ENCODE measurements at places on chromosomes 7 and 10.

GRCh38 chr7:100655908-100656674 is at the start of gene ACTL6B:
Gene ACTL6B (minus strand): TSS chr7:100656448. CDS start chr7:100656354, 94 bp downstream.
- DNase-seq: no peak

DNA sequence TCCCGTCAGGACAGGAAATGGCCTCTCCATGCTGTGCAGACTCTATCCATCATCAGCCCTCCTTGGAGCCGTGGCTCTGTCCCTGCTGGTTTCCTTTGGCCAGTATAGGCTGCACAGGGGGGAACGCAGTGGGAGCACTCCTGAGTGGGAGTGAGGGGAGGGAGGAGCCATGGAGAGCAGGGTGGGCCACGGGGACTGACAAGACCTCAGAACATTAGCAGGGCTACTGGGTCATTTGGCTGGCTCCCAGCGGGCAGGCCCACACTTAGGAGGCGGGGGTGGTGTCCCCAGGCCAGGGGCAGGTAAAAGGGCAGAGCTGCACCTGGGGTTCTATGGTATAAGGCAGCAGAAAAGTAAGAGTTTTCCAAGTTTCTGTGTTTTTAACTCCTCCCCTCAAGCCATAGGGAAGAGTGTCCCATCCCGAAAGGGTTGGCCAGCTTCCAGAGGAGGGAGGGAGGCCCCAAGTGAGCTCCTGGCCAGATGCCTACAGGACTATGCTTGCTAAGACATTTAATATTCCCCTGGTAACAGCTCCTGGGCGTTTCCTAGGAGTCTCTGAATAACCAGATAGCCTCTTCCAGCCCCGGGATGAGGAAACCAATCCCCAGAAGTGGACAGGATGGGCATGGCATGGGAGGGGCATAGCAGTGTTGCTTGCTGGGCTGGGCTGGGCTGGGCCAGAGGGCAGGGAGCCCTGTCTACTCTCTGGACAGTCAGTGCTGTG is 5.5 kb upstream of the OPN4 start:
- DNase-seq: no peak

GRCh38 chr10:68340358-68341080 is 7.8 kb upstream of the PBLD start:
- DNase-seq: no peak

- DNase-seq: no peak
These were observed 724.0 kb downstream of the GRID1 start for GRCh38 chr10:85642421-85643170.

DNA sequence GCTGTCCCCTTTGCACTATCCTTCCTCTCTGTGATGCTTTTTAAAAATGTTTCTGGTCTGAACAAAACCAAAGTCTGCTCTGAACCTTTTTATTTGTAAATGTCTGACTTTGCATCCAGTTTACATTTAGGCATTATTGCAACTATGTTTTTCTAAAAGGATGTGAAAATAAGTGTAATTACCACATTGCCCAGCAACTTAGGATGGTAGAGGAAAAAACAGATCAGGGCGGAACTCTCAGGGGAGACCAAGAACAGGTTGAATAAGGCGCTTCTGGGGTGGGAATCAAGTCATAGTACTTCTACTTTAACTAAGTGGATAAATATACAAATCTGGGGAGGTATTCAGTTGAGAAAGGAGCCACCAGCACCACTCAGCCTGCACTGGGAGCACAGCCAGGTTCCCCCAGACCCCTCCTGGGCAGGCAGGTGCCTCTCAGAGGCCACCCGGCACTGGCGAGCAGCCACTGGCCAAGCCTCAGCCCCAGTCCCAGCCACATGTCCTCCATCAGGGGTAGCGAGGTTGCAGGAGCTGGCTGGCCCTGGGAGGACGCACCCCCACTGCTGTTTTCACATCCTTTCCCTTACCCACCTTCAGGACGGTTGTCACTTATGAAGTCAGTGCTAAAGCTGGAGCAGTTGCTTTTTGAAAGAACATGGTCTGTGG is 11.4 kb upstream of the CSGALNACT2 start:
- DNase-seq: no peak

DNA sequence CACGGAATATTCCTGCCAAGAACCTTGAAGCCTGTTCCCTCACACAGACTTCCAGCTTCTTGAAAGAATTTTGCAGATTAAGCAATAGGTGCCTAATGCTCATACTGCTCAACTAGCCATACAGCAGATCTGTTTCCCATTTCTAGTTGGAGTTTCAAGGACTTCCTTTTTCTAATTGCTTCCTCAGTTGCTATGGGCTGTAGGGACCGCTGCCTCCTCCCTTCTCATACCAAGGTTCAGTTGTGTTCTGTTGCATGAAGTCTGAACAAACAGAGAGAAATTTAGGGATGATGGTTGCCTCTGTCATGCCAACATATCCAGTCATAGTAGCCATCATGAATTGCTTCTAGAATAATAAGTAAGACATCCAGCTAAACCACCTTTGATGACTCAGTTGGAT is 6.8 kb downstream of the ITGA8 start:
- DNase-seq: no peak

GRCh38 chr7:30755384-30756154 is 3.6 kb downstream of the INMT start:
- no peak for DNase-seq

DNA sequence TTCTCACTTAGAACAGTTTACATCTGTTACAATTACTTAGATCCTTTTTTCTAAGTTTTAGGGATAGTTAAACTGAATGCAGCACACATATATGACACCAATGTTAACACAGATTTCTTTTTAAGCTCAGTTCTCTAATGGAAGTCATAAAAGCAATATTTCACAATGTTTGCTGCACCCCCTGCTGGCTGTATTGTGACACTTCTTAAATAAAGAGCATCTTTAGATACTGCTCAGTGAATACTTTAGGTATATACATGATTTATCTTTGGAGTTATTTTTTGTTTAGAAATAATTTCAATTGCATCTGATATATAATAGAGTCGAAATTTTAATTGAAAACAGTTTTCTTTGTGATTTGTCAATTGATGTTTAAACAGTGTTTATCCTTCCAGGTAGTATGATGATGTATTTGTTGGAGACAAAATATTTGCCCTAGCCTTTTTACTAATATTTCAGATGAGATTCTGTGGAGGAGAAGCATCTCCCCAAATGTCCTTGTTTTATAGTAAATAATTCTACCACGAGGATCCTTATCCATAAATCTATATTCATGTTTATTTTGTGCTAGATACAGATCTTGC is 174.4 kb downstream of the ST7 start:
- peak; percentile 56 for DNase-seq

DNA sequence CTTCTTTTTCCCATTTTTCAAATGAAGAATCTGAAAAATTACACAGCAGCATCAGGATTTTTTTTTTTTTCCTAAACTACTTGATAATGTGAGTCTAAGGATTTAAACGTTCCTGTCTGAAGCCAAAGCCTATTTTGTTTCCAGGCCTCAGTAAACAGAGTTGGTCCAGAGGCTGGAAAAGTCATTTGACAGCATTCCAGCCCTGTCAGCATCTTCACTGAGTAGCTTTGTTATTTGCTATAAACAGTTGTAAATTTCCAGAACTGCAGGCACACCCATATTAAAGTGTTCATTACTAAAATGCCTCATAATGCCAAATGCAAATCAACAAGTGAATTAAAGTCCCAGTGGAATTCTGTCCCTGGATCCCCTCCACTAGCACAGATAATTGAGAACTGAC is 35.5 kb upstream of the KMT2E start:
- DNase-seq: no peak

- DNase-seq: no peak
These were observed 809.0 kb downstream of the NRG3 start for GRCh38 chr10:82683945-82684344.

GRCh38 chr10:2731940-2732339 is 335.4 kb upstream of the PFKP start:
- no peak for DNase-seq

GRCh38 chr10:95445223-95445836 is 115.8 kb downstream of the SORBS1 start:
- no peak for DNase-seq

DNA sequence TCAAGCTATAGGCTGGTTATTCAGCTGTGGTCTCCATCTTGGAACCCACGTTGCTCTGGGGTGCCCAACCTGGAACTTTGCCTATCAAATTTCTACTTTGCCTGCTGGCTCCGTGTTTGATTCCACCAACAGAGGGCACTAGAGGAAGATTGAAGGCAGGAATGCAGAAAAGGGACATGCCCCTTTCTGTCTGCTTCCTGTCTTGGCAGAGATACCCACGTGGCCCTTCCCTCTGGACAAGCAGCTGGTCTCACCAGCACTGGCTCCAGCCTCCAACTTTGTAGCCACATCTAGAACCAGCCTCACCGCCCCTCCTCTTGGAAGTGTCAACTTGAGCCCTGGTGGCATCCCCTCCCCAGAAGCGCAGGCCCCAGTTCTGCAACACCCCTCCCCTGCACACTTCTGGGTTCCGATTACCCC is 52.1 kb upstream of the ZNF438 start:
- peak; percentile 83 for DNase-seq

DNA sequence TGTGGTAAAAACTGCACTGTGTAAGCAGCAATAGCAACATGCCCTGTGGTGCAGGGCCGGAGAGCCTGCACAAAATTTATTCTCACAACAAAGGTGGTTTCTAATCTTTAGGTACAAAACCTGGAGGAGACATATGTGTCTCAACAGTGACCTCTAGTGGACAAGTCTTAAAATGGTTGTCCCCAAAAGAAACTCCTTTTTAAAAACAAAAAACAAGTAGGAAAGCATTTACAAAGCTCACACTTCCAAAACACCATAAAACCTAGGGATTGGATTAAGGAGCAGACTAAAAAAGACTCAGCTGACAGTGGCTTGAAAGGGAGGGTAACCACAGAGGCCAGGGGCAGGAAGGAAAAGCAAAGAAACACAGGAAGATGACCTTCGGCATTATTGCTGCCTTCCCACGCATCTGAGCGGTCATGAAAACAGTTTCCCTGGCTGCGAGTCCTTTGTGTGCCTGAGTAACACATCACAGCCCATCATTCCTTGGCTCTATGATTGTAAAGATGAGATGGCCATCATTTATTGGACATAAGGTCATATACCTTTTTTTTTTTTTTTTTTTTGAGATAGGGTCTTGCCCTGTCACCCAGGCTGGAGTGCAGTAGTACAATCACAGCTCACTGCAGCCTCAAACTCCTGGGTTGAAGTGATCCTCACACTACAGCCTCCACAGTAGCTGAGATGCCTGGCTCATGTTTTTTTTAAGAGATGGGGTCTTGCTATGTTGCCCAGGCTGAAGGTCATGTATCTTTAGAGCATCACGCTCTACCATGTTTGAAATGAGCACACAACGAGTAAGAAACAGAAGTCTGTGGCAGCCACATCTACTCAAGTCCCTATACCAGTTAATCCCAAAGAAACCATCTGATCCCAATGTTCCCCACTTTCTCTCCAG is 39.5 kb downstream of the RSU1 start:
- peak; percentile 63 for DNase-seq

- no peak for DNase-seq
These were observed 165.5 kb downstream of the CDK14 start for GRCh38 chr7:90761584-90761983.

DNA sequence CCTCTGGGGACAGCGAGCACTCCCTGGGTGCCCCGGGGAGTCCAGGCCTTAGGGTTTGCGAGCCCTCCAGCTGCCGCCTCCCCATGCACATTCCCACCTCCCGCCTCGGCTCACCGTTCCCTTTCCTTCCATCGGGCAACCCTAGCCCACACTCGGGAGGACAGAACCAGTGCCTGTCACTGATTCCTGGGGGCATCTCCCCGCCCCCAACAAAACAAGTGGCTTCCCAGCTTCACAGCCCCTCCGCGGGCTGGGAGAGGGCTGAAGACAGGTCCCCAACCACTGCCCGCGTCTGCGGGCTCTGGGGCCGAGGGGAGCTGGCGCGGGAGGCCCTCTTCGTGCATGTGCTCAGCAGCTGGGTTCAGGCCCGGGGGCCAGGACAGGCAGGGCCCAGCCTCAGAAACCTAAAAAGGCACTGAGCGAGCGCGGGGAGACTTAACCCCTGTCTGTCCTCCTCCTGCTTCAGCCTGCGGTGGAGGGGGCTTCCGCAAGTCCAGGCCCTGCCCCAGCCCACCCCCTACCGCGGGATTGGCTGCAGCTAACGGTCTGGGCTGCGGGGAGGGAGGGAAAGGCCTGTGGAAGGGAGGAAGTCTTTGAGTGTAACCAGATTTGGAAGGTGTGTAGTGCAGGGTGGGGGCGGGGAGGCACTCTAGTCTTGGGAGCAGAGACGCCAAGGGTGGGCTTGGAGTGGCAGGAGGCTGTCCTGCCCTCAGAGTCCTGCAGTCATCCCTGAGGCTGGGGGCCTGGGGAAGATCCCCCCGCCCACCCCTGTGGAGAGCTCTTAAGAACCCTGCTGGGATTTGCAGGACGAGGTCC is 1.2 kb downstream of the FLNC start:
- peak; percentile 18 for DNase-seq

- no peak for DNase-seq
These were observed 53.9 kb upstream of the PLPP4 start for GRCh38 chr10:120403109-120403508.

DNA sequence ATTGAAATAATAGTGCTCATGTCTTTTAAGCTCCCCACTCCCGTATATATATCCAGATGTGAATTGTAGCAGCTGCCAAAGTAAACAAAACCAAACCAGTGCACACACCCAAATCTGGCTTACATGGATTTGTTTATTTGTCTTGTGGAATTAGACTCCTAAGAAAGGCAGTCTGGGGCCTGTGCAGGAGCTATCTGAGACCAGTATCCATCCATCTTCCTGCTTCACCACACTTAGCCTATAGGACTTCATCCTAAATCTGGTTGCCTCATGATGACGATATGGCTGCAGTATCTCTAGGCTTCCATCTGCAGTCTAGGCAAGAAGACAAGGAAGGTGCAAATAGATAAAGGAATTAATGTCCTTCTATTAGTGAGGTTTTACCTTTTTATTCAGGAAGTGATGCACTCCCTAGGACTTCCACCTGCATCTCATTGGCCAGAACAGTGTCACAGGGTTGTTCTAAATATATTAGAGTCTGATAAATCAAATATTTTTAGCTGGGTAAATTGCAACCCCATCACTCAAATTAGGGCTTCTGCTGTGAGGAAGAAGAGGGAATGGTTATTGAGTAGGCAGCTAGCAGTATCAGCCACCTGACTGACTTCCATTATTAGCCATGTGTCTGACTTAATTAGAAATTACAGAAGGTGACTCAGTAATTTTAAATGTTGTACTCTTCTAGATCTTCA is 6.0 kb downstream of the WIPF3 start:
- no peak for DNase-seq
